Ecto neural progenitor cell (in vitro differentiated cells): ENCODE measurements at places on chromosomes 16 and 17.

GRCh38 chr17:17508019-17508535, 11.9 kb upstream of the RASD1 start:
- DNase-seq: no peak

- DNase-seq: no peak
These were observed 214.3 kb upstream of the N4BP1 start for GRCh38 chr16:48824271-48824670.

GRCh38 chr17:53499277-53499676, 323.4 kb upstream of the KIF2B start:
- DNase-seq: no peak

DNA sequence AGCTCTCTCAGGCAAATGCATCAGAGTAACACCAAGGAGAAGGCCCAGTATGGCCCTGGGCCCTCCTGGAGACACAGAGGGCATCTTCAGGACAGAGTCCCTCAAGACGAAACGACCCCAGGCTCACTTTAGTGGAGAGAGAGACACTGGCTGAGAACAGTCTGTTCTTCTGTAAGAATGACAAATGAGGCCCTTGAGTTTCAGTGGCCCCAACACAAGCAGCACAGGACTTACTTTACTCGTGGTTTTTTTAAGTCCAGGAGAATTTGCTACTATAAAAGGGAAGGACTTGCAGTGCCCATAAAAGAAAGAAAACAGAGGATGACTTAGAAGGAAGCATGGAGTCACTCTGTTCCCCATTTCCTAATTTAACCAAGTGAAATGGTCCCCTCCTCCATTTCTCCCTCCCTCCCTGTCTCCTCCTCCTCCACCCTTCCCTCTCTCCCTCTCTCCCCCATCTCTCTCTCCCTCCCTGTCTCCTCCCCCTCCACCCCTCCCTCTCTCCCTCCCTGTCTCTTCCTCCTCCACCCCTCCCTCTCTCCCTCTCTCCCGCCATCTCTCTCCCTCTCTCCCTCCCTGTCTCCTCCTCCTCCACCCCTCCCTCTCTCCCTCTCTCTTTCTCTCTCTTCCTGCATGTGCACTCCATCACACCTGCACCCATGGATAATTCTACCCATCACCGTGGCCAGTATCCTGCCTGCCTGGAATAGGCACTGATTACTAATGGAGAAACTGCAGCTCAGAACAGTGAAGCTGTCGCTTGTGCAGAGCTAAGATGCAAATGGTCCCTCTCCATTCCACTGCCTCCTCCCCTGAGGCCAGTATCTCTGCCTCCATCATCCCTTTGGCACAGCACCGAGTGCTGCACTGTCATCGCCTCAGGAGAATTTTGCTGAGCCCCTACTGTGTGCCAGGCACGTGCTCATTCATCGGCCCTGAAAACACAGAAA, 47.3 kb upstream of the RBFOX3 start:
- DNase-seq: peak; percentile 36

DNA sequence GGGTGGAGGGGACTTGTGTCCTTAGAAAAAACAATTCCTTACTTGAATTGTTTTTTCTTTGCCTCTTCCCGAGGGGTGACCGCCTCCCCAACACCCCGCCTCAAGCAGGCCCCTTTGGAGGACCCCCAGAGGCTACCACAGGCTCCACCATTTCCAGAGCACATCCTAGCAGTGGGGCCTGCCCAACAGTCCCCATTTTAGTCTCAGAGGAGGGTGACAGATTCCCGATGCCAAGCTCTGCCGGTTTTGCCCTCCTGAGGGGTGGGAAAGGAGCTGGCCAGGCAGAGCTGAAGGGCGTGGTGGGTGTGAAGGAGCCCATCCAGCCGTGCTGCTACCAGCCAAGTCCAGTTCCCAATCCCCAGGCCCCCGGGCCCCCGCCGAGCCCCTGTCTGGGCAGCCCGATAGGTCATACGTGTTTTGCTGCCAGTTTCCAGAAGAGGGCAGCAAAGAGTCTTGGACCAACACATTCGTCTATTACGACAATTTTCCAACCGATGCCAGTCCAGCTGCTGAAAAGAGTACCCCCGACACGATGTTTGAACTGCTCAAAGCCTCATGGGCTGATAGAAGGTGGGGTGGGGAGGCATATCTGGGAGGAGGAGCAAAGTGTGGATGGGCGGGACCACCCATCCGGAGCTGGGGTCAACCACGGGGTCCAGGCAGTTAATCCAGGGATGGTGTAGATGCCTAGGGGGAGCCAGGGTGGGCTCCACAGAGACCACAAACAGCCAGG, 18.8 kb upstream of the GAA start:
- peak; percentile 87 for DNase-seq

DNA sequence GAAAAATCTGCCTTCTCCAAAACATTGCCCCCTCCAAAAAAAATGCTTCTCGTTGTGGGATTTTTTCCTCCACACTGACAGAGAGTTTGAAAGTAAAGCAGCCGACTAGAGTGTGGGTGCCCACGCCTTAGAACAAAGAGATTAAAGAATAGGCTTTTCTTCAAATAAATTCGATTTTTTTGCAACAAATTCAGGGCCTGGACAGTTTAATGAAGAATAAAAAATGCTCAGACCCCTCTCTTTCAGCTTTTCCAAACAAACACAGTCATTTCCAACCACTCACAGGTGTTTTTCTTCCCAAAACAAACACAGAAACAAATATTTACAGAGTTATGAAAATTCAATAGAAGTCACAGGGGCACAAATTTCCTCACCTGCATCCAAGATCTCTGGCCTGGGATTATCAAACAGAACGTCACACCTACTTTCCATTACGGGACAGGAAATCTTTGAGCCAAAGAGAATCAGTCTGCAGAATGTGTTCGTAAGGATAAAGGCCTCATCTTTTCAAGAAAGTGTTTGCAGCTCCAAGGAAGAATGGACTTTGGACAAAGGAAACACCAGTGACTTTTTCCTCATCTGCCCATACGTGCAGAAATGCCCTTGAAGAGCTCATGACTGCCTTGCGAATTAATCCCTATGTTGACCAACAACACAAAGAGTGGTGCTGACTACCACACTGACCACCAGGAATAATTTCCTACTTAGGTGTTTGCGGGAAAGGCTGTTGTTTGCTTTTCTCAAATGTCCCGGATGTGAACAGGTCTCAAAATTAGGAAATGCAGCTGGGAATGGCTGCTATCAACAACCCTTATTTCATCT, 31.3 kb upstream of the TOX3 start:
- no peak for DNase-seq

- no peak for DNase-seq
These were observed 11.1 kb downstream of the CMTM2 start for GRCh38 chr16:66590322-66590721.

- no peak for DNase-seq
These were observed 13.8 kb upstream of the MMD start for GRCh38 chr17:55435408-55435807.

DNA sequence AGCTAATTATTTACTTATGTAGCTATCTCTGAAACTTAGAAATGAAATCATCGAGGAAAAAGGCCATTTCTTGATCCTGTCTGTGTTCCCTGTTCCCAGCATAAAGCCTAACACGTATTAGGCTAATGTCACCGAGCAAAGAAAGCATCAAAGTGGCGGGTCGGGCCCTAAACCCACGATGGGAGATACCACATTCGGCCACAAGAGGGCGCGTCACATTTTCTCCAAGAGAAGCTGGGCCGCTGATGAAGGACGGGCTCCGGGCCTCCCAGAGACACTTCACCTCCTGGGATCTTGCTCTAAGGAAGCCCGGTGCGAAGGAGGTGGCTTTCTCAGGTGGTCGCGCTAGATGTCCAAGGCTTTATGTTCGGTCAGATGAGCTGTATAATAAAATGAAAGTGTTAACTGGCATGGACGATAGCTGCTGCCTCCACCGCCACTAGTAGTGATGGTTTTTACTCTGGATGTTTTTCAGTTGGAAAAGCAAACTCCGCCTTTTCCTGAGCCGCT, 853 bp upstream of the PDK2 start:
- peak; percentile 97 for DNase-seq

DNA sequence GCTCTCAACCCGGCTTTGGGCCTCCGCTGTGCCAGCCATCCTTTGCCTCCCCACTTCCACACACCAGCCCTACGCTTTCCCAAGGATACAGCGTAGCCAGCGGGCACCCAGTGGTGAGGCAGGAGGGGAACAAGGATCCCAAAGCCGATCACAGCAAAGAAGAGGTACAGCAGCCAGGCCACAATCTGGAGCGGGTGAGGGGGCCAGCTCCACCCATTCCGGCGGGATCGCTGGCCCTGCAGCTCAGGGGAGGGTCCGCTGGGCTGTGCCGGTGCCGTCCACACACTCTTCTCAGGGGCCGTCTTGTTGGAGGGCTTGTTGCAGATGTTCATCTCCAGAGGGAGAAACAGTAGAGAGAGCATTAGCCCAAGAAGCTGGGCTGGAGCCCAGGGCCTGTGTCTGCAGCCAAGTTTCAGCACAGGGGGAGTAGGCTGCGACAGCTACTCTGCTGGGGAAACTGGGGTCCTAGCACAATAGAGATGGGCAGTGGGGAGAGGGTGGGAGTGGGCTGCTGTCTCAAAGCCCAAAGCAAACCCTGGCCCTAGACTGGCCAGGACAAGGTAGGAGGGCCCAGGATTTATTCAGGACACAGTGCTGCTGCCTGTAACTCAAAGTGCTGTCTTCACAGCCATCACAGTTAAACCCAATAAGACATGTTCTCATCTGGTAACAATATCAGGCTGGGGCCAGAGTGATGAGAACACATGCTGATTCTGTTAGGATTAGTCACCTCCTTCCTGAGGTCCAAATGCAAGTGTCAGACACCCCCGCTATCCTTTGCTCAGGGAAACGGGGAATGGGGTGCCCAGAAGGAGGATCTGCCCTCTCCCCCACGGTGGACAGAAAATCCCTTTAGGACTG, 9.9 kb downstream of the ZDHHC1 start:
- DNase-seq: peak; percentile 41

DNA sequence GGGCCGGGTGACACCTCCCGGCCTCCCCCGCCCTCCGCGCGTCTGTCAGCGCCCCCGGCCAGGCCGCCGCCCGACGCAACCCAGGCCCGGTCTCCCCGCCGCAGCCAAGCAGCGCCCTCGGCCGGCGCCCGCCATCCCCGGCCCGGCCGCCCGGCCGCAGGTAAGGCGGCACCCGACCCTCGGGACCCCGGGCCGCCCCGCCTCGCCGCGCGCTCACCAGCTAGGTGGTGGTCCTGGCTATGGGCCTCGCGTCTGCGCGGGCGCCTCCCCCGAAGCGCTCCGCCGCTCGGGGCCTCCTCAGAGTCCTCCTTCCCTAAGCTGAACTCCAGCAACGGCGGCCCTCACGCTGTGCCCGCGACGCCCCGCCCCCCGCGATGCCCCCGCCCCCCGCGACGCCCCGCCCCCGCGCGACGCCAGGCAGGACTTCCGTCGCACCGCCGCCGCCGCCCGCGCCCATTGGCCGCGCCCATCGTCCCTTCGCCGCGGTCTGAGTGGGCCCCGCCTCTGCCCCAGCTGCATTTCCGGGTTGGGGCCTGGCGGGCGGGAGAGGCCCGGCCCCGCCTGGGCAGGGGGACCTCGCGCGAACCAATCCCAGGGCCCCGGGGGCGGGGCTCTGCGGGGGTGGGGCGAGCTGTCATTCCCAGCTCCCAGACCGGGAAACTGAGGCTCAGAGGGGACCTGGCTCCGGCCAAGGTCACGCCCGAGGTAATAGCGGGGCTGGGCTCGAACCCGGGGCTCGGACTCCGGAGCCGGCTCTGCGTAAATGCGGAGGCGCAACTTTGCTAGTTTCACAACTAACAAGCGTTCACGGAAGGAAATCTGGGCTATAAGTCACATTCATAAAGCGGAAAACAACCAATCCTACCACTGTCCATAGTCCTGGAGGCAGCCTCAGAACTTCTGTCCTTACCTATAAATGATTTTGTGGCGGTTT, 9.0 kb upstream of the KCTD5 start:
- peak; percentile 99 for DNase-seq

- no peak for DNase-seq
These were observed 115.2 kb downstream of the RBFOX3 start for GRCh38 chr17:79495665-79496064.

DNA sequence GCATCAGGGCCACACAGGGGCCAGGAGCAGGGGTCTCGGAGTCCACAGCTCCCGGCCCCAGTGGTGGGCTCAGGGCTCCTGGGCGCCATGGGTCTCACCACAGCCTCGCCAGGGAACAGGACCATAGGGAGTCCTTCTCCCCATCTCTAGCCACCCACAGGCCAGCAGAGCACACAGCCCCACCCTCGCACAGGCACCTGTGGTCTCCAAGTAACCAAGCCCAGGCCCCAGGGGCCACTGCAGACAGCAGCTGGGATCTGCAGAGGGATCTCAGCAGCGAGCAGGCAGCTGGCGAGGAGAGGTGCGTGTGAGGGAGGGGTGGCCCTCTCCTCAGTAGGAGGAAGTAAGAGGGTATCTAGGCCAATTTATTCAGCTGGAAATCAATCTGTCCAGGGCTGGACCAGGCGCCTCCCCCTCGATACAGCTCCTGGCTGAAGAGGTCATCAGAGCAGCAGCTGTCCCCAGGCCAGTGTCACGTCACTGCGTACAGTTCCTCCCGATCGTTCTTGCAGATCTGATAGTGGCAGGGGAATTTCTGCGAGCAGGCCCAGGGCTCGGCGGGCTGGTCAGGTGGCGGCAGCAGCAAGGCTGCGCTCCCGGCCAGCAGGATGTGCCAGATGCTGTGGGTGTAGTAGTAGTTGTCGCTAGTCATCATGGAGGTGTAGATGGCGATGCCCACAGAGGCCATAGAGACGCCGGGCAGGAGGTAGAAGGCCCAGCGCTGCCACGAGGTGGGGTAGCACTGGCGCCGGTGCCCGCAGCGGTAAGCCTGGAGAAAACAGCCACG, 1.4 kb upstream of the MRPL28 start:
- DNase-seq: no peak

DNA sequence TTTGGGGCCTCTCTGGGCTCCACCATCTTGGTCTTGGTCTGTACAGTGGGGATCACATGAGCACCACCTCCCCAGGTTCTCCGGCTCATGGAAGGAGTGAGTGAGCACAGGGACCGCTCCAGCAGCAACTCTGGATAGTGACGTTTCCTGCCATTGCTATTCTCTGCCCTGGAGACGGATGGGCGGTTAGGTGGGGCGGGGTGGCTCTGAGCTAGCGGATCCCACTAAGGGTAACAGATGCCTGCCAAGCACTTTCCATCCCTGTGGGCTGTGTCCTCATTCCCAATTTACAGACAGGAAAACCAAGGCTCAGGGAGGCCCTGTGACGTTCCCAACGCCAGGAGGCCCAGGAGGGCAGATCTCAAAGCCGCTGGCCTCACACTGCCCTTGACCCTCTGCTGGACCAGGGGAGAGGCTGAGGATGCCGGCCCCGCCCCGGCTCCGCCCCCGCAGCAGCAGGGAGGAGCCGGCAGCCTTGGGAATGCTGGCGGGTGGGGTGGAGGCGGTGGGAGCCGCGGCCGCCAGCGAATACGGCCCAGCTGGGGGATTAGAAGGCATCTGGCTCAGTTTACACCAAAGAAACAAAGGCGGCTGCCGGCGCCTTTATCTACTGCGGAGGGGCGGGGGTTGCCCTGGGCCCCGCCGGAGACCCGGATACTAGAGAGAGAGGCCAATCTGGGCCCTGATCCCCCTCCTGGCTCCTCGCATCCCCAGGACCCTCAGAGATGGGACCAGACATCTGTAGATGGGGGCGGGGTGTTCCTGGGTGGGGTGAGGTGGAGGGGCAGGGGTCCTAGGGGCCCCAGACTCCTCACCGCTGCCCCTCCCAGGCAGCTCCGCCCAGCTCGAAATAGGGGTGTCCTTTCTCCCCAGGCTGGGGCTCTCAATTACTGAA, 122.3 kb upstream of the CIBAR2 start:
- DNase-seq: peak; percentile 94

- DNase-seq: no peak
These were observed 50.6 kb downstream of the CREBBP start for GRCh38 chr16:3829631-3830536.

- DNase-seq: no peak
These were observed 127.0 kb upstream of the HAS3 start for GRCh38 chr16:68978303-68978954.
